ENCODE measurements at places on chromosomes 13 and 19.

DNA sequence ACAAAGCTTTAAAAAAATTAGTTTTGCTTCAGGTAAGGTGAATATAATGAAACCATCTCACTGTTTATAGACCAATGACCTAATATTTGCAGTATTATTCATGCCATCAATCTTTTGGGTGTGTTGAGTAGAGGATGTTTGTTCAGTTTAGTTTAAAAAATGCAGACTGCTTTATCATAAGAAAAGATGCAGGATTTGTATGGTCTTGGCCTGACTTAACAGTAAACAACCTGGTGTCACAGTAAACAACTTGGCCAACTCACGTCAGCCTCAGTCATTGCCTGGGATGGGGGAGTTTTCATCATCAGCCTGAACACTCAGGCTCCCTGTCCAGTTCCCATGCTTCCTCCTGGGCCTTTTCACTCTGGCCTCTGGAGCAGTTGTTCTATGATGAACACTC lies 55.1 kb downstream of the LMO7 start:
- DNase-seq = no peak

GRCh38 chr13:28219408-28220099 lies 81.2 kb downstream of the PAN3 start:
- no peak for DNase-seq

GRCh38 chr13:103284466-103284865 lies 218.2 kb upstream of the SLC10A2 start:
- no peak for DNase-seq

GRCh38 chr19:48915757-48916156 lies 15.6 kb downstream of the NUCB1 start:
- peak; percentile 80 for DNase-seq

DNA sequence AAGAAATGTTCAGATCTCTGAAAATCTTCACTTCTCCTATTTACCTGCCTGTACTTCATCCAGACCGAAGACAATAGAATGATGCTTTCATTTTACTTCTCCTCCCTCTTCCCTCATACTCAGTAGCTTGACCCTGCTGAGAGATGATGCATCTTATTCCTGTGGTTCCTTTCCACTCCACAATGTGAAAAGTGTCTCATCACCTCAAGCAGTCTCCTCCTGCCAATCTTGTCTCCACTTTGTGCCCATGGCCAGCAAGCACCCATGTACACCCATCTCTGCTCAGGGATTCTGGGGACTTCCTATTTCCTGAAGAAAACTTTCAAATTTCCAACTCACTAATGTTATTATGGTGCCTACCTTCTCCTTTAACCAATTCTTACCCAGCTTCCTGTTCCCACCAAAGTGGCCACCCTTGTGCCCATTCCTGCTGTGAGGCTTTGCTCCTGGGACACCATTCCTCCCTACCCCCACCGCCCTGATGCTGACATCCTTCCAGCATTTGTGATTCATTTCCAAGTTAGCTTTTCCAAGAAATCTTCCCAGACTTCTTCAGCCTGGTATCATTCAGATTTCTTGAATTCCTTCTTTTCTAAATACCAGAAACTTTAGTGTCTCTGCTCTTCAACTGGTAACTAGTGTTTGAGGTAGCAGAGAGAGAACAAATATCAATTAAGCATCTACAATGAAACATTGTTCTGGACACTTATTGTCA lies 212.5 kb downstream of the POSTN start:
- no peak for DNase-seq

GRCh38 chr13:29547153-29547552 lies 48.3 kb downstream of the SLC7A1 start:
- DNase-seq = no peak

DNA sequence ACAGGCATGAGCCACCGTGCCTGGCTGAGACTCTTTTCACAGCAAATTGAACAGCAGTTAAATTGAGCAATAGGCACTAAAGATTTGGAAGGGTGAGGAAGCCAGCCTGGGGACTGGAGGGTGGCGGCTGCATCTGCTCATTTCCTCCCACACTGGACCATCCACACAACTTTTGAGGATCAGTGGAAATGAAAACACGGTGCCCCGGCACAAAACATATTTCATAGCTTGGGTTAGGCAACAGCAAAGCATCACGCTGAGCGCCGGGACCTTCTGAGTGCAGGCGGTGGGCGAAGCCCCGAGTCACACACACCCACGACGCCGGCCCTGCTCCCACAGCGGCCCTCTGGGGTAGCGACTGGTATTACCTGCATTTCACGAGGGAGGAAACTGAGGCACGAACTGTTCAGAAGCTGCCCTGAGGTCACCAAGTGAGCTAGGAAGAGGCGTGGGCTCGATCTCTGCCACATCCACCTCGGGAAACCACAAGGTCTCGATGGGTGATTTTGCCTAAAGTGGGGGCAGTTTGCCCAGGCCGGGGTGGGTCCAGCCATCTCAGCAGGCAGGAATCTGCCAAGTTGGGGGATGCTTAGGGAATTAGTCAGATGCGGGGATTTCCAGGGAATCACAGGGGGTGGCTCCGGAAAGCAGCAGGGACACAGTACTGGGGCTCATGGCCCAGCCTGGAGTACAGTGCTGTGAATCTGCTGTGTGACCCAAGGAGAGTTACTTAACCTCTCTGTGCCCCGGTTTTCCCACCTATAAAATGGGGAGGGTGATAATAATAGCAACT lies 3.5 kb upstream of the SBNO2 start:
- DNase-seq = no peak

DNA sequence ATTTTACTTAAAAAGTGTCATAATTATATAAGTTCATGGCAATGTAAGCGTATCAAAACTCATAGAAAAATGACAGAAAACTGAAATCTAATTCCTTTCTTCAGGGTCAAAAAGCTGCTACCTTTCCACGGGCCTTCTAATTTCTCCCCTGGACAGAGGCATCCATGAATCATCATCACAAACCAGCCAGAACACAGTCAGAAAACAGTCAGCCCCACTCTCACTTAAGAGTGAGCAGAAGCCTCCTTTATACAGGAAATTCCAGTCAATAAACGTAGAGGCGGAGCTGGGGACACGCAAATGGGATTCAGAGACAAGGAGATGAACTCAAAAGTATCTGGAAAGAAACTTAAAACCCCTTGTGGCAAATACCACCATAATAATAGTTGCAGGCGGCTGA lies 54.2 kb upstream of the ABCC4 start:
- no peak for DNase-seq

- DNase-seq = peak; percentile 67
Observed at GRCh38 chr13:98447881-98448641, 128.8 kb downstream of the STK24 start.

DNA sequence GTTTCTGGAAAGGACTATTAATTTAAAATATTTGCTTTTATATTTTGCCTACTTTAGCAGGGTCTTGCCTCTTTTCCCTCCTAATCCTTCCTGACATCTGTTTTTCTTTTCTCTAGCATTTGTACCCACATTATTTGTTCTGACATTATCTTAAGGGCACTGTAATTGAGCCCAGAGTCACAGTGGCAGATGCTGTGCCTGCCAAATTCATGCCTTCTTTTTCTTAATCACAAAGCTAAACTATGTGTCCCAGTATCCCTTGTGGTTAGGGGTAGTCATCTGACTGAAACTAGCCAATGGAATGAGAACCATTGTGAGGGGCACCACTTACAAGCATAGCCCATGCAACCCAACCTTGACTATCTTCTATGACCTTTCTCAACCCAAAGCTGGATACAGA lies 562.9 kb downstream of the MYO16 start:
- no peak for DNase-seq

- DNase-seq = no peak
Observed at GRCh38 chr13:40465015-40465390, 201.4 kb downstream of the FOXO1 start.

- no peak for DNase-seq
Observed at GRCh38 chr19:2711172-2711874, 8.8 kb upstream of the GNG7 start.

DNA sequence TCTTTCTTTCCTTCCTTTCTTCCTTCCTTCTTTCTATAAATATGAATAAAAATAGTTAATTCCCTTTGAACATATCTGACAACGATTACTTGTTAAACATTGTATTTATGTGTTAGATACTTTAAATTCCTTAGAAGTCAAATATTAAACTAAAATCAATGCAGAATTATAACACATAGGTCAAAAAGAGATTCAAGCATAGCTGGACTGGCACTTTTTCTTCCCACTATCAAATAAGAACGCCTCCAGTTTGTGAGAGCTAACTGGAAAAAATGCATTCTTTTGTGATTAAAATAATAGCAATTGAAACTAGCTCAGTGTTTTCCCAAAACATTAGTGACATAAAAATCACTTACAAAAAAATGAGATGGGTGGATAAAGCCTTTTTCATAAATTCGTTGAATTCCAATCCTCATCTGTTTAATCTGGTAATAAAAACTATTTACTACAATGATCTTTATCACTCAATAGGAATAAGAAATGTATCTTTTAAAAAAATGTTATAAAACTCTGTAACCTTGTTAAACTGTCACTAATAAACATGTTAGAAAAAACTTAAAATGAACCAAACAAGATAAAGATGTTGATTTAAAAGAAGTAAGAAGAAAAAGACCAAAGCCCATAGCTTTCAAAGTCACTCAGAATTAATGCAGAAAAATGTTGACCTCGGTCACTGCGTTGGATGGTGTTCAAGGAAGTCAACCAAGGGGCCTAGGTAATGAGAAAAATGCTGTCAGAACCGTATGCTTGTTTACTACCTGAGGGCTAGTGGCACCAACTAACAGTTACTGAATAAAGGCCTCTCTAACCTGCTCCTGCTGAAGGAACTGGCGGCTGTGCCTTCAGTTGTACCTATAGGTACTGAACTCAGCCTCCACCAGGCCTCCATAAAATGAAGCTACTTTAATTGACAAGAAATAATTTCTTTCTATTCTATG lies 1039.5 kb upstream of the SLC10A2 start:
- no peak for DNase-seq

- no peak for DNase-seq
Observed at GRCh38 chr13:27269114-27269665, 1.4 kb upstream of the RASL11A start.

GRCh38 chr19:41570639-41571112 lies 5.3 kb upstream of the CEACAM21 start:
- DNase-seq = peak; percentile 60

GRCh38 chr19:39637891-39638290 lies 17.8 kb upstream of the LGALS16 start:
- no peak for DNase-seq

DNA sequence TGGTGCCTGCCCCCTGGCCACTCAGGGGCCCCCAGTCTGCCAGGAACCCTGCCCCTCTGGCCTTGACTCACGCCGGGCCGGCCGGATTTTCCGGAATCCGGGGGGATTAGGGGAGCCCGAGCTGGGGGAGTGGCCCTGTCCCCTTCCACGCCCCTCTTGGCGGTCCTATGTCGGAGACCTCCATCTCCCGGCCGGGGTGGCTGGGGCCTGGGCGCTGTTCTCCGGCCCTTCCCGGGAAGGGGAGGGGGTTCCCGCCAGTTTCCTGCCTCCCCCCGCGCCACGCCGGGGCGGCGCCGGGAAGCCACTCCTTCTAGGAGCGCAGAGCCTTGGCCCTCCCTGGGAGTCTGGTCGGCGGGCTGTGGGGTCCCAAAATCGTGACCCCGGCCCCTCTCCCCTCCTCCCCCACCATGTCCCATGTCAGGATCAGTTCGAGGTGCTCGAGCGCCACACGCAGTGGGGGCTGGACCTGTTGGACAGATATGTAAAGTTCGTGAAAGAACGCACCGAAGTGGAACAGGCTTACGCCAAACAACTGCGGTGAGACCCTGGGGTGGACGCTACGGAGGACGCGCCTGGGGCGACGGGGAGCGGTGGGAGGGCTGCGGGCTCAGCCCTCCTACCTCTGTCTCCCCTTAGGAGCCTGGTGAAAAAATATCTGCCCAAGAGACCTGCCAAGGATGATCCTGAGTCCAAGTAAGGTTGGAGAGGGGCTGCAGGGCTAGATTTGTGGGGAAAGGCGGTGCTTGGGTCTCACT lies 1.3 kb downstream of the TRIP10 start:
- DNase-seq = peak; percentile 16

DNA sequence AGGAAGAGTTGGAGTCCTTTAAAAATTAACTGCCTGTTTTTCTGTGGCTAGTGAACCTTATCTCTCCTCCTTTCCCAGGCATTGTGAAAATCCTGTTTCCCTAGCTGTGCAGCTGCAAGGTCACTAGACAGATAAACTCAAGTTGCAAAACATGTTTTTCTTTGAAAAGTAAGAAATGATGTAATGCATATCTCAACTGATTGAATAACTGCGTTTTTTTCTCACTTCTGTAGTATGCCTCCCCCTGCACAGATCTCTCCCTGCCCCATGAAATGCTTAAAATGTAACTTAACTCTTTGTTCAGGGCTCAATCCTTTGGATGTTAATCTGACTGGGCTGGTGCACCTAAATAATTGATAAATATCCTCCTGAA lies 27.7 kb upstream of the CYSLTR2 start:
- no peak for DNase-seq

GRCh38 chr13:77697217-77698103 lies at the start of gene SLAIN1:
Gene SLAIN1 (plus strand): TSS chr13:77697687. CDS start chr13:77697914, 227 bp downstream.
- DNase-seq = peak; percentile 93

GRCh38 chr13:110407021-110407420 lies 99.9 kb downstream of the COL4A2 start:
- no peak for DNase-seq

- no peak for DNase-seq
Observed at GRCh38 chr13:59479629-59480028, 684.1 kb downstream of the DIAPH3 start.

- no peak for DNase-seq
Observed at GRCh38 chr13:82010780-82011179, 1669.9 kb upstream of the SPRY2 start.

GRCh38 chr19:2333027-2333806 lies 4.7 kb downstream of the SPPL2B start:
- peak; percentile 94 for DNase-seq

DNA sequence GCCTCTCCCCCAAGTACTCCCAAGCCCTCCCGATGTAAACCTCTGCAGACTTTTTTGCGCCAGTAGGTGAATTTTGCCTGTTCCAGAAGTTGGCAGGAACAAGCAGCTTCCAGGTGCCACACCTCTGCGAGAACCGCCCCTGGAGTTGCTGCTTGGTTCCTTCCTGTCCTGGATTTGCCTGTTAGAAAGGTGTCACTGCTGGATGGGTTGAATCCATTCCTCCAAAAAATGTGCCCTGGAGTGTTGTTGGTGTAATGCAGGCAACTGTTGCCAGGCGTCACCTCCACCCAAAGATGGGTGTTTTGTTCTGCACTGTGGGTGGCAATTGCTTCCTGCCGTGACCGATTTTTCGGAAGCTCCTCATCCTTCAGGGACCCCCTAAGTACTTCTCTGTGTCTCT lies 5.7 kb downstream of the PGPEP1 start:
- no peak for DNase-seq
